ENCODE measurements at places on chromosomes 12 and 14. TPM values are rescaled to one million over a fixed set of nuclear protein-coding genes. Genes with fewer than 3 reads are reported as not detected.

DNA sequence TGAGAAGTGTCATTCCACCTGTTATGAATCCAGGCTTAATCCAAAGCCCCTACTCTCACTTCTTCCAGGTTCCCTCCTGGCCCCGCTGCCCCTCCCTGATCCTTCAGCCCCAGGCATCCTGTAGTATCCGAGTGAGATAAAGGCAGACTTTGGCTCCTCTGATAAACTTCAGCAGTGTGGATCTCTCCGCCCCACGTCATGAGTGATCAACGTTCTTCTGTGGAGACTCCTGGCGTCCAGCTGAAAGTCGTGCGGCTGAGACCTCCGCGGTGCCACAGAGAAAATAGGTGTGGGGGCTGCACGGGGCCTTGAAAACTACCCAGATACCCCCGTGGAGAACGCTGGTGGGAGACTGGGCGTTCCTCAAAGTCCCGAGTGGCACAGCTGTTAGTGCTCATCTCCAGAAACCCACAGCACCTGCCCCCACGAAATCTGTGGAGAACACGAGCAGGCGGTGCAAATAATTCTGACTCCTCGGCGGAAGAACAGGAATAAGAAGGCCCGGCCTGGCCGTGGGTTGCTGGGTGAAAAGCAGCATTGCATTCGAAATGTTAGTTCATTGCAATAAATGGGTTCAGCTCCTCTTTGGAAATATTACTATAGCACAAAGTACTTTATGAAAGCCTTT is 180.0 kb upstream of the RGS6 start:
- no peak overlapping the region for H3K4me3 ChIP-seq
- no peaks in the 10 kb centered on the region for H3K36me3 ChIP-seq
- H3K27me3 ChIP-seq, result no peaks in the 10 kb centered on the region
- no peaks in the 10 kb centered on the region for H3K4me1 ChIP-seq

- DNase-seq, result no peak
- H3K4me3 ChIP-seq, result no peak overlapping the region
- no peaks in the 10 kb centered on the region for H3K4me1 ChIP-seq
- H3K27ac ChIP-seq, result no peak overlapping the region
- no peaks in the 10 kb centered on the region for H3K27me3 ChIP-seq
Measured at GRCh38 chr14:65805113-65805473, 392.6 kb downstream of the FUT8 start.

DNA sequence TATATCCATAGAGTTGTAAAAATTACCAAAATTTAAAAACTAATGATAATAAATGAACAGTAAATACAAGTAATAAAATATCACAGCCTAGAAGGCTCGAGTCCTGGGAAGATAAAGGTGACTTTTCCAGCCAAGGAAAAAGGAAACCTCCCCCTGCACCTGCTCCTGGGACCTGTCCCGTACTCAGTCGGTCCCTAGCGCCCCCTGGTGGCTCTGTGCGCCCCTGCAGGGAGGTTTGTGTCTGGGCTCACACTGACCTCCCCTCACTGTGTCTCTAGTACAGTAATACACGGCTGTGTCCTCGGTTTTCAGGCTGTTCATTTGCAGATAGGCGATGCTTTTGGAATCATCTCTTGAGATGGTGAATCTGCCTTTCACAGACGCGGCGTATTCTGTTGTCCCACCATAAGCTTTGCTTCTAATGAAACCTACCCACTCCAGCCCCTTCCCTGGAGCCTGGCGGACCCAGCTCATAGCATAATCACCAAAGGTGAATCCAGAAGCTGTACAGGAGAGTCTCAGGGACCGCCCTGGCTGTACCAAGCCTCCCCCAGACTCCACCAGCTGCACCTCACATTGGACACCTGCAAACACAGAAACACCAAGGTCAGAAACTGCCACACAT is 1030.4 kb downstream of the TMEM121 start:
- no peak overlapping the region for H3K4me3 ChIP-seq
- no peaks in the 10 kb centered on the region for H3K27me3 ChIP-seq
- DNase-seq, result peak; percentile 48

GRCh38 chr12:131487388-131488124 is 223.3 kb upstream of the SFSWAP start:
- no peak for DNase-seq
- no peak overlapping the region for H3K4me3 ChIP-seq
- H3K36me3 ChIP-seq, result no peaks in the 10 kb centered on the region
- no peak overlapping the region for H3K27ac ChIP-seq
- no peaks in the 10 kb centered on the region for H3K4me1 ChIP-seq
- no peaks in the 10 kb centered on the region for H3K27me3 ChIP-seq

Gene CLECL1
- total RNA-seq, result not detected

Gene DIO2
- total RNA-seq, result not detected

Gene SLC6A13
- total RNA-seq, result 0.41 TPM

Gene EEF1AKMT3
- 1.9 TPM for total RNA-seq

Gene KRT5
- total RNA-seq, result not detected

All from naive thymus-derived CD4-positive, alpha-beta T cell (primary cell).